ENCODE measurements at places on chromosomes 6 and 20.

DNA sequence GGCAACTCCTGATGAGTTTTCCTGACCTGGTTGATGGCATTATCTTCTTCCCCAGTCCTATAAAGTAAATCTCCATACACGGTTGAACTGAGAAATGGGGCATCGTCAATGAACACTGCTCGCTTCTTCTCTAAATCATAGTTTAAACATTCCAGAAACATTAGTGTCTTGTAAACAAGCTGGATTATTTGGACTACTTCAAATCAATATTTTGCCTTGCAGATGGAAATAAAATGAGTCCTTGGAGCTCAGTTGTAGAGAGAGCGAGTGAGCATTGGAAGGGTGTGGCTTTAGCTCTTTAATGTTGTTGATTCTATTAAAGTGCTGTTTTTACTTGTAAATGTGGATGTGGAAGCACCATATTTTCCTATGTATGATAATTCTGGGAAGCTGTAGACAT, 18.4 kb downstream of the C6orf89 start:
- DNase-seq, result no peak

- no peak for DNase-seq
These were observed 83.7 kb upstream of the ARMC2 start for GRCh38 chr6:108764580-108764950.

GRCh38 chr6:2264932-2265331, 19.5 kb upstream of the GMDS start:
- no peak for DNase-seq

DNA sequence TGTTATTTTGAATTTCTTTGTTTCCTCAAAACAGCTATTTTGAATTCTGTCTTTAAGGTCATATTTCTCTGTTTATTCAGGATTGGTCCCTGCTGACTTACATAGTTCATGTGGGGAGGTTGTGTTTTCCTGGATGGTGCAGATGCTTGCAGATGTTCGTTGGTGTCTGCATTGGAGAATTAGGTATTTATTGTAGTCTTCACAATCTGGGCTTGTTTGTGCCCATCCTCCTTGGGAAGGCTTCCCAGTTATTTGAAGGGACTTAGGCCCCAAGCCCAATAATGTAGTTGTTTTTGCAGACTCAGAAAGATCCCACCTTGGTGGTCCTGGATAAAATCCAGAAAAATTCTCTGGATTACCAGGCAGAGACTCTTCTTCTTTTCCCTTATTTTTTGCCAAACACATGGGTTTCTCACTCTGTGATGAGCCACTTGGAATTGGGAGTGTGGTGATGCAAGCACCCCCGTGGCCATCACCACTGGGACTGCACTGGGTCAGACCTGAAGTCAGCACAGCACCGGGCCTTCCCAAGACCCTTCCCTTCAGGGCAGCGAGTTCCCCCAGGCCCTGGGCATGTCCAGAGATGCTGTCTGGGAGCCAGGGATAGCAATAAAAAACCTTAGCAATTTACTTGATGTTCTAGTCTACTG, 81.6 kb upstream of the EZR start:
- DNase-seq, result no peak

- DNase-seq, result no peak
These were observed at the start of gene SAPCD1 for GRCh38 chr6:31762356-31762755. SAPCD1 (plus strand) TSS chr6:31762656; CDS start chr6:31763055, 399 bp downstream.

DNA sequence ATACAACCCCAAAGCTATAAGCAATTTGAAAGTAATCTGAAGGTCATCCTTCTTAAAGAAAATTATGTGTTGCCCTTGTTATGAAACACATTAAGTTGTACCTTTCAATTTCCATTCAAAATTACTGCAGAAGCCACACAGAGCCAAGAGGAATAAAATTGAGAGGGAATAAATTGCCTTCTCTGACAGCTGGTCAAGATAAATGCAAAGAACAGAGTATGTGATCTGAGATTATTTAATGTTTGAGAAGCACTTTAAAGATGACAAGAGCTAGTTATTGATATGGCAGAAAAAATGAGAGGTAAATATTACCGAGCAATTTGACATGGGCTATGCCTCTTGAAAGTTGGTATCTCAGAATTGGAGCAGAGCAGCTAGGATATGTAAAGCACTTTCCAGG, 61.6 kb downstream of the TRDN start:
- DNase-seq, result no peak

- no peak for DNase-seq
These were observed 241.0 kb downstream of the DLL1 start for GRCh38 chr6:170049641-170050561.

DNA sequence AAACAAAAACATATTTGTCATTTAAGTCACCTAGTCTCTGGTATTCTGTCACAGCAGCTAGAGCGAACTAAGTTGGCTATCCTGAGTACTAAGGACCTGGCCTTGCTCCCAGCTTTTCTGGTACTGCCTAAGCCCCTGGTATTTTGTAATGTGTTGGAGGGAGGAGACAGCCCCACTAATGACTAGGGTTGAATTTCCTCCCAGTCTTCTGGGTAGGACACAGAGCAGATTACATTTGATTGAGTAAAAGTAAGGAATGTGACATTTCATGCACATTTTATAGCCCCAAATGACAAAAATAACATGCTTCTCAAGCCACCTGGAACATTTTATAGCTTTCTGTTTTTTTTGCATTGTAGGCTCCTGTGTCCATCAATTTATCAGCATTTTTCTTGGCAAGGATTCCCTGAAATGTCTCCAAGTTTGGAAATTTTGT, 47.9 kb upstream of the DDR1 start:
- no peak for DNase-seq

DNA sequence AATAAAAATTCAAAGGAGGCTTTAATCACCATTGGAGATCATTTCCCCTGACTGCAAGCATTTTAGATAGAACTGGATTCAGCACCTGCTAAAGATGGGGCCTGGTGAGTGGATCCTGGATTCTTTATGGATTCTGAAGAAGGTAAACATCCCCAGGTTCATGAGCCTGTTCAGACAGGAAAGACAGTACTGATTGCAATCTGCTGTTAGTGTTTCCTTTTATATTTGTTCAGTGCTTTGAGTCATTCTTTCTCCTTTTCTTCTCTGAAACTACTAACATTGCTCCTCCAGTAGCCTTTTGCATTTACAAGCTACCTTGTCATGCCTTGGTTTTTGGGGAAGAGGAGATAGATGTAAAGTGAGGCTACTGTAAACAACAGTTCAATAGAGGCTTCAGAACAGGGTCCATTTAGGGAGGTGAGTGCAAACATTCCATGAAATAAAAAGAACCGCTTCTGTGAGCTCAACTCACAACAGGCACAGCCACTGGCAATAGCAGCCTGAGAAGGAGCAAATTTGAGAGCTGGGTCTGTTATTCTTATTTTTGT, 66.4 kb upstream of the PRL start:
- DNase-seq, result no peak

GRCh38 chr6:167786853-167787675, 39.6 kb upstream of the AFDN start:
- no peak for DNase-seq

DNA sequence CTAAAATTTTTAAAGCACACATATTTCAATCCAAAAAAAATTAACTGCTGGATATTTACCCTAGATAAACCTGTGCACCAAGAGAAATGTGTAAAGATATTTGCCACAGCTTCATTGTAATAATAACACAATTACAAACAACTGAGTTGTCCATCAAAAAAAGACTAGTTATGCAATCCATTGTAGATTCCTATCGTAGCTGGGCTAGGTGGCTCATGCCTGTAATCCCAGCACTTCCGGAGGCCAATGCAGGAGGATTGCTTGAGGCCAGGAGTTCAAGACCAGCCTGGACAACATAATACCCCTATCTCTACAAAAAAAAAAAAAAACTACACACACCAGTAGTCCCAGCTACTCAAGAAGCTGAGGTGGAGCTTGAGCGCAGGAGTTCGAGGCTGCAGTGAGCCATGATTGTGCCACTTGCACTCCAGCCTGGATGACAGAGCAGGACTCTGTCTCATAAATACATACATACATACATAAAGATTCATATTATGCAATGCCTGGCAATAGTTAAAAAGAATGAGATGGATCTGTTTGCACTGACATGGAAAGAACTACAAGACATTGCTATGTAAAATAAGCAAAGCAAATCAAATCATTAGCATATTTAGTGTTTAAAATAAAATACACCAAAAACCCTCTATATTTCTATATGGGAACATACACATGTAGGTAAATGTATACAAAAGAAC, 56.5 kb upstream of the CCDC28A start:
- no peak for DNase-seq

DNA sequence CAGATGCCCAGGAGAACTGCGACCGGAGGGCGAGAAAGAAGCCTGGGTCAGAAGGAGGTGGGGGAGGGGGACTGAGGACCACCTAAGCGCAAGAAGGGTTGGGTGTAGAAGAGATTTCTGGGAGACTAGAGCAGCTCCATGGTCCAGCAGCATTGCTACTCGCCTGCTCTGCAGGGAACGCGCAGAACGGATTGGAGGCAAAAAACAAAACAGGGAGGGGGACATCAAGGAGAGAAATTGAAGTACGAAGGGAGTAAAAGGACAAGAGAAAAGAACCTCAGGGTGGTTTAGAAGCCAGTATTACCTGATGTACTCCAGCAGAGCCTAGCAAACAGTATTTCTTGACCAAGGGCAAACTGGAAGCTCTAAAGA, 537 bp upstream of the GABBR1 start:
- DNase-seq, result no peak

GRCh38 chr6:11929241-11929835, 82.8 kb upstream of the HIVEP1 start:
- no peak for DNase-seq

DNA sequence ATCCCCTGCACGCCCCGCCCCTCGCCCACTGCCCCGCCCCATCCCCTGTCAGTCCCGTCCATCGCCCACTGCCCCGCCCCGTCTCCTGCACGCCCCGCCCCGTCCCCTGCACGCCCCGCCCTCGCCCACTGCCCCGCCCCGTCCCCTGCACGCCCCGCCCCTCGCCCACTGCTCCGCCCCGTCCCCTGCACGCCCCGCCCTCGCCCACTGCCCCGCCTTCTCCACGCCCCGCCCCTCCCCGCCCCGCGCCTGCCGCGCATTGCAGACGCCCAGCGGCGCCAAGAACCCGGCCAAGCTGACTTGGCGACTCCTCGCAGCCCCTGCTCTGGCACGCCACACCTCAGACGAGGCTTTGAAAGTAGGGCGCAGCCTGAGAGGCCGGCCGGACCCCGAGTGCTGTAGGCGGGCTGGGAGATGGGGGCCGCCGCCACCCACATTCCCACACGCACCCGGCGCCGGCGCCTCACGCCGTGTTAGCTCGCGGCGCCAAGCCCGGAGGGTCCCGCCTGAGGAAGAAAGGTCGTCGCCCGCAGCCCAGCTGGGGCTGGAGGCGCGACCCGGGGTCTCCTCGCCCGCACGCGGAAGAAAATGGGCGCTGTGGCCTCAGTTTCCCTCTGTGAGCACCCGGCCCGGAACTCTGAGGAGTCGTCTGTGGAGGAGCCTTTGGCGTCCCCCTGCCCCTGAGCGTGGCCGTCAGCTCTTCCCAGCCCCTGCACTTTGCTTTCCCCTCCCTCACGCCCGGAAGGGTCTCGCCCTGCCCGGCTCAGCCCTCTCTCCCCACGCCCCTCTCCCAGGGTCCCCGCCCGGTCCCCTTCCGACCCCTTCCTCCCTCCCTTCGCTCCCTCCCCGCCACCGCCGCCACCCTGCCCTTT, at the start of gene RAD21L1:
TSS of gene RAD21L1 (plus strand) at position 262 of the 872 bp plus-strand sequence. CDS start 2,410 bp downstream, outside the sequence.
- DNase-seq, result peak; percentile 90

- DNase-seq, result no peak
These were observed 77.9 kb downstream of the MRPL14 start for GRCh38 chr6:44049163-44049988.

- no peak for DNase-seq
These were observed 39.3 kb downstream of the PTK7 start for GRCh38 chr6:43115365-43115764.

GRCh38 chr6:15715060-15715459, 52.2 kb upstream of the DTNBP1 start:
- DNase-seq, result no peak

GRCh38 chr6:142561511-142562265, 259.9 kb downstream of the ADGRG6 start:
- no peak for DNase-seq

GRCh38 chr6:132937466-132937906, 123.1 kb downstream of the RPS12 start:
- peak; percentile 1 for DNase-seq

DNA sequence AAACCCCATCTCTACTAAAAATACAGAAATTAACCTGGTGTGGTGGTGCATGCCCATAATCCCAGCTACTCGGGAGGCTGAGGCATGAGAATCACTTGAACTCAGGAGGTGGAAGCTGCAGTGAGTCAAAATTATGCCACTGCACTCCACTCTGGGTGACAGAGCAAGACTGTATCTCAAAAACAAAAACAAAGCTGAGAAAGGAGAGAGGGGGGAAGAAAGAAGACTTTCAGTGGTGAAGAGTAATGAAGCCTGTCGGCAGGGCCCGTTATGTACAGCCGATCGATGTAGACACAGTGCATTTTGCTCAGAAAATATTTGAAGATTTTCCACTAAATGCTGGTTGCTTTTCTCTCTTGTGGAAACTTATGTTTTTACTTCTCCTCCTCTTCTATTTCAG, 13.8 kb downstream of the VAPB start:
- DNase-seq, result no peak

GRCh38 chr20:36855241-36855657, 20.7 kb upstream of the TLDC2 start:
- peak; percentile 64 for DNase-seq

DNA sequence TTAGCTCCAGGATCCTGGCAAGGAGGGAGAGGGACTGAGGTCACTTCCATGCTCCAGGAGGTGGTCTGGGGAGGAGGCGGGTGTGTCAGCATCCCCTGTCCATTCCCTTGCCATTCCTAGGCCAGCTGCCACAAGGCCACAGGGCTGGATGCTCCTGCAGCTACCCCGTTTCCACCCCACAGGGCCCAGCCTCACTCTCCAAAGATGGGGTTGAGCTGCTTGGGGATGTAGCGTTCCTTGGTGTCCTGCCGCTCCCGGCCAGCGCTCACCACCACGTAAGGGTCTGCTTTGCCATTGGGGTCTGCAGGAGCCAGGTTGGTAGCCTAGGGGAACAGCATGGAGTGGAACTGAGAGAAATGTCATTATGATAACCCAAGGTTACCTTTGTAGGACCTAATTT, 23.0 kb downstream of the ERGIC3 start:
- DNase-seq, result no peak

- no peak for DNase-seq
These were observed 146.1 kb upstream of the LRFN2 start for GRCh38 chr6:40733290-40733689.

DNA sequence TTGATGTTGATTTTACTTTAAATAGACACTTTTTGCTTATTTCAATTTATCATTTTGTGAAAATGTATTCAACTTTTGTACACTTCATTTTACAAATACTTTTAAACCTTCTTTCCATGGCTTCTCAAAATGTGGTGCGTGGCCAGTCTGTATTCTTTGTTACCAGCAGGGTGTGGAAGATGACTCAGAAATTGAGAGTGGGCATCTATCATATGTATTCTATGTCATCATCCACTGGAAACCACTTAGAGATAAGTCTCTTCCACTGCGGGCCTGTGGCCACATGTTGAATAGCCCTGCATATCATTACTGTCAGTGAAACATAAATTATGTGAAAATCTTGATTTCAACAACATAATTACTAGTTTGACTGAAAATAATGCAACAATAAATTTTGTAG, 52.6 kb upstream of the MC3R start:
- DNase-seq, result no peak
